Parietal lobe (tissue), 2 donors: ENCODE measurements at places on chromosomes 13 and 19. TPM values are rescaled to one million over a fixed set of nuclear protein-coding genes. Genes with fewer than 3 reads are reported as not detected.

Gene SIGLEC5
- not detected for total RNA-seq

Gene SH2D3A
- total RNA-seq: 0.31 TPM

Gene CD79A
- not detected for total RNA-seq

Gene DIAPH3
- total RNA-seq: 7.2 TPM

Gene PRTN3
- 0.94 TPM for total RNA-seq

Gene LIM2
- total RNA-seq: not detected
